ENCODE measurements at places on chromosomes 16 and 17. TPM values are rescaled to one million over a fixed set of nuclear protein-coding genes. Genes with fewer than 3 reads are reported as not detected.

GRCh38 chr17:4006745-4007211 is 42.5 kb upstream of the ATP2A3 start:
- no peak for DNase-seq

DNA sequence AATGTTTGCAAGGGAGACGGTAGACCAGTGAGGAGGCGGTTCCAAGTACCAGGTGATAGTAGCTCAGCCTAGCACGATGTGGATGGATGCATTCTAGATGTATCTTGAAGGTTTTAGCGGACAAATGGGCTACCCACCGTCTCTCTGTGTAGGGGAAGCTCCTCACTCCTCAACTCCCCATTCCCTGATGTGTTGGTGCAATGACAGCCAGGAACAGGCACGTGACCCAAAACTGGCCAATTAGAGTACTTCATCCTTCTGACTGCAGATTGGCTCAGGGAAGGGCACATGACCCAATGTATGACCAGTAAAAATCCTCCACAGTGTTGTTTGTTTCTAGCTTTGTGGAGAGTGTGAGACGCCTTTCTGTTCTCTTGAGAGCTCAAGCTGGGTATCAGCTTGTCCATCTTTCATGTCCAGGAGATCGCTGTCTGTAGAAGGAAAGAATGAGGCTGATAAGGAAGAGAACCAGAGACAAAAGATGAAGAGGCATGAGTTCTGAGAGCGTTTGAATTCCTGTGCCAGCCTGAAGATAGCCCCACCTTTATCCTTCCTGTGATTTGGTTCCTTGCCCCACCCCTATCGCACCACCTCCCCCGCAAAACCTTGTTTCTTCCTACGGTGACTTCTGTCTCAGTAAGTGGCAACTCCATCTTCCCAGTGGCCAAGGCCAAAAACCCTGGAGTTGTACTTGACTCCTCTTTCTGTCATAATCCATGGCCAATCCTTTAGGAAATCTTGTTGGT is 2.3 kb upstream of the BORCS6 start:
- DNase-seq, result peak; percentile 90

The SNN gene
- total RNA-seq, result 15.1 TPM

DNA sequence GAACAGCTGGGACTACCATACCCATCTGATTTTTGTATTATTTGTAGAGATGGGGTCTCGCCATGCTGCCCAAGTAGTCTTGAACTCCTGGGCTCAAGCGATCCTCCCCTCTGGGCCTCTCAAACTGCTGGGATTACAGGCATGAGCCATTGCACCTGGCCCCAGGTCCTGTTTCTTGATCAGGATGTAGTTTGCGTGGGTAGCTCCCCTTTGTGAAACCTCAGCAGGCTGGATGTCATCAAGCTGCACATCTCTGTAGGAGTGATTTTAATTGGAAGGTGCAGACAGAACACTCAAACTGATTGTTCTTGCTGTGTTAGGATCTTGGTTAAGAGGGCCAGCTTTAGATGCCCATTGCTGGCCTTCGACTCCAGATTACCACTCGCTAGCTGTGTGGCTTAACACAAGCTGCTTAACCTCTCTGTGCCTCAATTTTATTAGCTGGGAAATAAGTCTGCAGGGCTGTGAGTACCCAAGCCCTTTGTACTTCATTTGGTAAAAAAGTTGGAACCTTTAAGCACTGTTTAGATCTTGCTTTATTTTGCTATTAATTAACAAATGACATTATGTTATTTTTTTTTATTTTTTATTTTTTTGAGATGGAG is 16.5 kb downstream of the BCO1 start:
- no peak for DNase-seq

The HOXB1 gene
- total RNA-seq, result not detected

DNA sequence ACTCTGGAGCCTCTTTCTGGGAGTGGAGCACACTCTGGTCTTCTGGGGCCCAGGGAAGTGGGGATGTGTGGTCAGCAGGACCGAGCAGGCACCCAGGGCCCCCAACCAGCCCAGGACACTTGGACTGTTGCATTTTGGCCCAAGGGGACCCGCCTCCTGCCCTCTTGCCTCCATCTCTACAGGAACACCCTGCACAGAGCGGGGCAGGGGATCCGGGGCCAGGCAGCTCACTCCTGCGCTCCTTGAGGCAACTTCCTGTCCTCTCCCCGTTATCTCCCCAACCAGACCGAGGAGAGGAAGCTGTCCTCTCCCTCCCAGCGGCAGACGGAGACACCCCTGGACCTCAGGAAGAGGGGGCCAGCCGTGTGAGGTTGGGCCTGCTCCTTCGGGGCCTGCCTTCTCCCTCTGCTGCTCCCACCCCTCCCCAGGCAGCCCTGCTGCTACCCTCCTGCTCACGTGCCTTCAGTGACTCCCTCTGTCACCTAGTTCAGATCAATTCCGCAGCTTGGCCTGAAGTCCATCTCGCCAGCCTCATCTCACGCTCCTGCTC is 10.0 kb upstream of the ATP2A3 start:
- DNase-seq, result peak; percentile 73

The SLC9A5 gene
- 1.7 TPM for total RNA-seq

DNA sequence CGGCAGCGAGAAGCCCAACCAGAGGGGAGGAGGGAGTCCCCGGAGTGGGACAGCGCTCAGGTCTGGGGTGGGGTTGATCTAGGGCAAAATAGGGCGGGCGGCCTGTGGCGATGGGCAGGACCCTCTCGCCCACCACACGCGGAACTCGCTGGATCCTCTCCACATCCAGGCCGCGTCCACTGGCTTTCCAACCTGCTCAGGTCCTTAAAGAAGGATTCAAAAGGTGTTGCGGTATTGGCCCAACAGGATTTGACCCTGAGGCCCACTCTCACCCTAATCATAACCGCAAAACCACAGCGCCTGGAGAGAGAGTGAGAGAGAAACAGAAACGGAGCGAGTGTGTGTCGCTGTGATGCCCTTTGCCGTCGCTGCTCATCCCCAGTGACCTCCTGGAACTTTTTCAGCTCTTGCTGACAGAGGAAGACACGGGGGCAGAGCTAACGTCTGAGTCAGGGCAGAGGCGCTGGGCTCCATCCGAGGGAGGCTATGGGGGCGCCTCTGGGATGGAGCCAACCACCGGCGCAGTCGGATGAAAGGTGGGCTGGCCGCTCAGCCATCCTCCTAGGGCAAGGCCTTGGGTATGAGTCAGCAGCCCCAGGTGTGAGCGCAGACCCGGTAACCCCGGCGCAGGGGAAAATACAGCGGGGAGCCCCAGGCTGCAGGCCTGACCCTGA is 16.7 kb upstream of the OR1F1 start:
- DNase-seq, result no peak

The KRT28 gene
- not detected for total RNA-seq

DNA sequence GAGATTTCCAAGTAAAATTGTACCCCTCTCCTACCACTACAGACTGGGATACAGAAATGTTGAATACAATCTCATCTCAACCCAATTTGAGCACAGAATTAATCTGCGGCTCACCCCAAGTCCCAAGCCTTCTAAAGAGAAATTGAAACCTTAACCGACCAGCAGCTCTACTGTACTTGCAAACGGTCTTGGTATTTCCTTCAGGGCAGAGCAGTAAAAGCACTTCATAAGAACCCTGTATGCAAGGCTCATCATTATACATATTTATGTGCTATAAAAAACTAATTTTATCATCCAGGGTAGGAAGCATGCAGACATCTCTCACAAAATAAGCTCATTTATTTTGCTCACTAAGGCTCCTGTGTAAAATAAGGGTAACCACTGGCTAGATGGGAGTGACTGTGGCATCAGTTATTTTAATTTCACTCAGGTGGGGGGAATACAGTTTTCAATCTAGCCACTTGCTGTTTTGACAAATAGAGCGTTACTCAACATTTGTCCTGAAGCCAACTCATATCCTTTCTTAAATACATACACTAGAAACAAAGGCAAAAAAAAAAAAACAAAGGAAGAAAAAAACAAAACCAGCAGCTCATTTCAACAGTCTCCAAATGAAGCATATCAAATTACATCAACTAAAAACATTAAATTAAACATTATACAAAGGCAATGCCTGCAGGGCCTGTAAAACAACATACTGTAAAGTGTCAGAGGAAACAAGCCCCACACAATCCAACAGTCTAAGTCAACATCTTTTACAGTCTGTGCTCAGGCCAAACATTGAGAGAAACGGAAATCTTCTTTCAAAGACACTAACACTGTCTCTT is 65.0 kb downstream of the PARN start:
- no peak for DNase-seq

- no peak for DNase-seq
These were observed 190.9 kb upstream of the CACNG5 start for GRCh38 chr17:66643815-66644710.

DNA sequence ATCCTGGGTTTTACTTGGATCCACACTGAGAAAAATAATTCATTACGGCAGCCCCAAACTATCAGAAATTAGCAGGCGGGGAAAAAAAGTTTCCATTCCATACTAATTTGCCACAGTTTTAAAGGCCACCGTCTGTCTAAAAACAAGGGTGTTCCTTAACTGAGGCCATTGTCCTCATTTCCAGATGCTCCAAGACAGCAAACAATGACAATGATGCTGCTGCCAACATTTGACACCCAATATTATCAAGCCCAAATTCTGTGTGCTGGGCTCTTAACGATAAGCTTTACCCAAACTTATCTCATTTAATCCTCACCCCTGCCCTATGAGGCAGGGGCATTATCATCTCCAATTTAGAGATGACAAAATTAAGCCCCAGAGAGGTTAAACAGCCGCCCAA is 26.3 kb downstream of the CUEDC1 start:
- no peak for DNase-seq

Measured in aorta (tissue), 5 donors.